CD4-positive, alpha-beta T cell treated with Interferon alpha-2 for 1 hour (primary cell): ENCODE measurements at places on chromosomes 6 and 20.
A peak's percentile ranks its signal among the peaks of the same experiment; 100 is the strongest.

- DNase-seq, result no peak
These were observed 5.9 kb downstream of the TP53INP2 start for GRCh38 chr20:34709831-34710567.

DNA sequence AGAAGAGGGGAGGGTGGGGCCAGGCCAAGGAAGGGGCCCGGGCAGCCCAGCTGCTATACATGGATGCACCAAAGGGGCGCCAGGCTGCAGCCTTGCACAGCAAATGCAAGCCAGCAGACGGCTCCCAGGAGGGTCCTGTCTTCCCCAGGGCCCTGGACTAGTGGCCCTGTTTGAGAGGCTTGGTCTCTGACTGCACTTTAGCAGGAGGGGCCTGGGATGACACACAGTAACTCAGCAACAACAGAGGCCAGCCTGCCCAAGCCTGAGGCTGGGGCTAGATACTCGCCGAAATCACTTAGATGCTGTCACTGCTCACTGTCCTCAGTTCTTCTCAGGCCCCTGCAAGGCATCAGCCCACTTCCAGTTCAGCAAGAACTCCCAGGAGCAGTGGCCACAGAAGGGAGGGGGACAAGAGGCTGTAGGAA, 73.5 kb downstream of the TRAM2 start:
- DNase-seq, result no peak

DNA sequence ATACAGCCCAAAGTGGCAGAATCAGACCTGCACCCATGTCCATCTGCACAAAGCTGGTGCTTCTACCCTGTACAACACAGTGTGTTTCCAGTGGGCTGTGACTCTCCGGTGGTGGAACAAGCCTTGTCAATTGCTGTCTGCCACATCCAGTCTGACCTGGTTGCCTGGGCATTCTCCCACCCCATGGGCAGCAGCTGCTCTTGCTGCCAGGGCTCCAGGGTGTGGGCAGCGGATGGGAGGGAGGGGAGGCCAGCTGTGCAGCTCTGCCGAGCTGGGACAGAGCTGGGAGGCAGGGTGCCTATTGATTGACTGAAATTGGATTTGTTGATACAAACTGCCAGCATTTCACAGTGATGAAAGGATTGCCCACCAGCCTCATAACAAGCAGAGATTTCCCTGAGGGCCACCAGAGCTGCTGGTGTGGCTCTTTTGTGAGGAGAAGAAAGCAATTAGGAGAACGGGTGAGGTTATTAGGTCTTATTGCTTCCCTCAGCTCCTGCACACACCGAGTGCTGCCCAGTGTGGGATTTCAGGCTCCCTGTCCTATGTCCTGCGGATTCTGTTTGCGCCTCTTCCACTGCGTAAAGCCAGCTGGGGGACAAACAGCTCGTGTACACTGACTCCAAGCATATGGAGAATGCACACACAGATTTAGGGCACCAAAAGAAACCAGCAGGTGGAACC, 150.8 kb downstream of the NRN1 start:
- DNase-seq, result no peak

DNA sequence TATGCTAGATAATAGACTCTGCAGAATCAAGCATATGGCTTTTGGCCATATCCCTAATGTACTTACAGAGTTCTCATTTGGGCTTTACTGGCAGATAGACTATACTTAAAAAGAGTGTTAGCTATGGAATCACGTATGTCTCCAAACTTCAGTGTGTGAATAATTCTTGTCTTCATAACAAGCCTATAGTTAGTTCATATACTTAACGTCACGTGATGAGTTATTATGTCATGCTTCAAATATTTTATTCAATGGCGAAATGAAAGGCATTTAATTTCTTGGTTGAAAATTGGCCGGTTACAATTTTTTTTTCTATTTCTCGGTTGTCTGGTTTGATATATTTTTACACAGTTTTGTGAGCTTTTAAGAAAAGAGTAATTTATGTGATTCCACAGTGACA, 62.7 kb downstream of the MEI4 start:
- no peak for DNase-seq

DNA sequence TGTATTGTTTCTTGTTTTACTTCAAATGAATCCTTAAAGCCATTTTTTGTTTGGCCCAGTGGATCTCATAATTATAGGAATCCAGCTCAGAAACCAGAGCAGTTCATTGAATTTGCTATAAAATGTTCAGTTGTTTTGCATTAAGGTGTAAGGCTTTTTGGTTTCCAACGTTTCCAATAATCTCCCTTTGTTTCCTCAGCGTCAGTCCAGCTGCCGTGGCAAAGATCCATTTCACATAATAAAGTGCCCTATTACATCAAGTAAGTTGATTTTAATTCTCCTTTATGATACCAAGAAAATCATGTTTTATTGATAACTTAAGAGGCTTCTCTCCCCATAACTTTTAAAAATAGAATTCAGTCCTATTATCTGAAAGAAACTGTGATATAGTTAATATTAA, 472.6 kb downstream of the UTRN start:
- DNase-seq, result no peak

DNA sequence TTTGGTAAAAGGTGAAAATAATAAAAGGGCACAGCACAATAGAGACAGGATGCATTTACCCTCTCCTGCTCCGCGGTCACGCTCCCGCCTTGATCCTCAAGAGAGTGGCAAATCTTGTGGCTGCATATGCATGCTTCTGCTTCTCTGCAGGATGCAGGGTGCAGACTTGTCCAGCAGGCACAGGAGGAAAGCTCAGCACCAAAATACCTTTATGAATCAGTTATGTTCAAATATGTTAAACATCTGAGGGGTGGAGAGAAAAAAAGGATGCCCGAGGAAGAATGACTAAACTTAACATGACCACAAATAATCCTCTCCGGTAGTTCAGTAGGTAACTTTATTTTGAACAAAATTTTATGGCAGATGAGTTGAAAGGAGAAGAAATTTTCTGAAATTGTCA, 366.1 kb upstream of the SOX4 start:
- DNase-seq, result no peak

DNA sequence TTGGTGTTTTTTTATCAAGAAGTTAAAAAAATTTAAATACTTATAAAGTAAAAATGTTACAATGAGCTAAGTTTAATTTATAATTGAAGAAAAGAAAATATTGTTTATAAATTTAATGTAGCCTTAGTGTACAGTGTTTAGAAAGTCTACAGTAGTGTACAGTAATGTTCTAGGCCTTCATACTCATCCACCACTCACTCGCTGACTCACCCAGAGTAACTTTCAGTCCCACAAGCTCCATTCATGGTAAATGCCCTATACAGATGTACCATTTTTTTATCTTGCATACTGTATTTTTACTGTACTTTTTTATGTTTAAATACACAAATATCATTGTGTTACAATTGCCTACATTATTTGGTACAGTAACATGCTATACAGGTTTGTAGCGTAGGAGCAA, 26.0 kb downstream of the HTR1E start:
- DNase-seq, result no peak

GRCh38 chr6:117546674-117547073, 55.6 kb downstream of the GOPC start:
- DNase-seq, result no peak

GRCh38 chr6:72206606-72207005, 320.3 kb downstream of the RIMS1 start:
- DNase-seq, result no peak

GRCh38 chr6:135231469-135231844, 50.3 kb downstream of the MYB start:
- DNase-seq, result no peak

GRCh38 chr6:31680226-31681134, at the start of gene LY6G5C:
LY6G5C (minus strand) TSS chr6:31681067; CDS start chr6:31680373, 694 bp downstream.
- DNase-seq, result peak; percentile 77

DNA sequence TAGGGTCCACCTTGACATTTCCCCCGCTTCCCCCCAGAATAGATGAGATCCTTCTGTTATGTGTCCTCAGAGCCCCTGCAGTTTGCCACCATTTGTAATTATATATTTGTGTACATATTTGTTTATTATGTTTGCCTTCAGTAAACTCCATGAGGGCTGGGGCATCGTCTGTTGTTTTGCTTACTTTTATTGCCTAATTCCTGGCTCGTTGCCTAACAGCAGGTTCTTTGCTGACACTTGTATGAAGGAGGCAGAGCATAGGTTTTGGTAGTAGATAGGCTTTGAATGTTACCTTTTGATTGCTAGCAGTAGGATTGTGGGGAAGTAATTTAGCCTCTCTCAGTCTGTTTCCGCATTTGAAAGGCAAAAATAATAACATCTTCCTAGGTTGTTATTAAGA, 9.9 kb downstream of the MAP3K4 start:
- no peak for DNase-seq

DNA sequence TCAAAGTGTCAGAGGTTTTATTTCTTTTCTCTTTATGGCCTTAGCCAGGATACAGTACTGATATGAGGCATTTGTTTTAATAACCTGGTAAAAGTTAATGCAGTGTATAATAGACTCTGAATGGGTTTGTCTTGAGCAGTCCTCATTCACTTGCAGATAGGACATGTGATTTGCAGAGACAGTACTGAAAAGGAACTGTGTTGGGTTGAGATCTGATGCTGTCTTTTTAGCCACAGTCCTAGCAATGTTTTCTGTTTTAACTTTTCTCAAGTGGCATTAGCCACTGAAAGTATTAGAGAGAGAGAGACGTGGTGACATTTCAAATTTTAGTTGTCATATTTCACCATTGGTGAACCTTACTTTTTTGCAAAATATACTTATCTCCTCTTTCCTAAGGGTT, 547.2 kb upstream of the MAN1A1 start:
- no peak for DNase-seq

- DNase-seq, result no peak
These were observed 67.4 kb upstream of the LOC128125822 start for GRCh38 chr6:63504777-63505384.

DNA sequence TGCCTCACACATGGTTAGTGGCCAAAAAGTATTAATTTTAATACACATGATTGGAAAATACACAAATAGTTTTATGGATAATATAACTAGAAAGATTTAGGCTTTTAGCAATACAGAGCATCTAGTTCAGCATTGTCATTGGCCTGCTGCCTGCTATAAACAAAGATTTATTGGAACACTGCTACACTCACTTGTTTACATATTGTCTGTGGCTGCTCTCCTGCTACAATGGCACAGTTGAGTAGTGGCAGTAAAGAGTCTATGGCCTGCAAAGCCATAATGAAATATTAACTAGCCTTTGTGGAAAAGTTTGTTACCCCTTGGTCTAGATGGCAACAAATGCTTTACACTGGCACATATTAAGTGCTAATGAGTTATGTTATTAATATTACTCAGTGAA, 37.8 kb downstream of the ZNF451 start:
- no peak for DNase-seq

- DNase-seq, result no peak
These were observed 5.5 kb downstream of the RWDD2A start for GRCh38 chr6:83198486-83199172.
